ENCODE measurements at places on chromosomes 5 and 9. TPM values are rescaled to one million over a fixed set of nuclear protein-coding genes. Genes with fewer than 3 reads are reported as not detected.

- peaks cover 7% of the 10 kb centered on the region for H3K27me3 ChIP-seq
- H3K27ac ChIP-seq: no peak overlapping the region
- no peak for DNase-seq
- H3K4me3 ChIP-seq: no peak overlapping the region
- H3K4me1 ChIP-seq: peaks cover 32% of the 10 kb centered on the region
- H3K36me3 ChIP-seq: no peaks in the 10 kb centered on the region
These were observed 199.4 kb downstream of the MEF2C start for GRCh38 chr5:88683506-88684135.

- no peaks in the 10 kb centered on the region for H3K27me3 ChIP-seq
- peak overlapping the region; percentile 88 for H3K27ac ChIP-seq
- no peak overlapping the region for H3K4me3 ChIP-seq
- DNase-seq: no peak
- H3K4me1 ChIP-seq: peaks cover 40% of the 10 kb centered on the region
These were observed 16.0 kb upstream of the PHF19 start for GRCh38 chr9:120892748-120893610.

DNA sequence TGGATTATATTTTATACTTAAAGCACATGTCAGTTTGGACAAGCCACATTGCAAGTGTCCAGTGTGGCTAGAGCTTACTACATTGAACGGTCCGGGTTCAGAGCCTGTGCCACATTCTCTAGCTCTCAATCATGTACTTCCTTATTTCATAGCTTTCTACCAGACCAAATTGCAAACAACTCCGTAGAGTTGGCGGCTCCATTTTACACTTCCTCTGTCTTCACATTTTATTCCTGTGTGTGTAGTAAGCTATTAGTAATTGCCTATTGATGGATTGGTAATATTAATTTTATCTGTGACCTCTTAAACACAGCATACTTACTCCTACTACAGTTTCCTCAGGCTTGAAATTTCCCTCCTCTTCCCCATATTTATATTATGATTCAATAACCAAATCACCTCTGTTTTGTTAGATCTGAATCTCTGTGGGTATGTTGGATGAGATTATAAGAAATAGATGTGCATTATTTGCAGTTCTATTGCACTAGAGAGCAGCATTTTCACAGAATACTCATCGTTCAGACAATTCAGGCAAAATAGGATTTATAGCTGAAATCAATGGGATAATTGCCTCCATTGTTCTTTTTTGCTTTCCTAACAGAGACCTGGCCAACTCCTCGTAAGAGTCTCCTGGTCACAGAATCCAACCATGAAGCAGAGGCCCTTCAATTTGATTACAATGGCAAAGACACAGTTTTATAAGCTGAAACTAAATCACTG is 29.0 kb upstream of the C9orf72 start:
- no peak for DNase-seq
- no peak overlapping the region for H3K4me3 ChIP-seq
- no peak overlapping the region for H3K27ac ChIP-seq
- no peaks in the 10 kb centered on the region for H3K27me3 ChIP-seq
- H3K36me3 ChIP-seq: no peaks in the 10 kb centered on the region
- H3K4me1 ChIP-seq: no peaks in the 10 kb centered on the region

GRCh38 chr5:110377361-110377760 is 349.1 kb downstream of the TMEM232 start:
- no peaks in the 10 kb centered on the region for H3K27me3 ChIP-seq
- H3K4me3 ChIP-seq: no peak overlapping the region
- DNase-seq: no peak
- H3K27ac ChIP-seq: no peak overlapping the region
- no peaks in the 10 kb centered on the region for H3K4me1 ChIP-seq
- H3K36me3 ChIP-seq: no peaks in the 10 kb centered on the region

DNA sequence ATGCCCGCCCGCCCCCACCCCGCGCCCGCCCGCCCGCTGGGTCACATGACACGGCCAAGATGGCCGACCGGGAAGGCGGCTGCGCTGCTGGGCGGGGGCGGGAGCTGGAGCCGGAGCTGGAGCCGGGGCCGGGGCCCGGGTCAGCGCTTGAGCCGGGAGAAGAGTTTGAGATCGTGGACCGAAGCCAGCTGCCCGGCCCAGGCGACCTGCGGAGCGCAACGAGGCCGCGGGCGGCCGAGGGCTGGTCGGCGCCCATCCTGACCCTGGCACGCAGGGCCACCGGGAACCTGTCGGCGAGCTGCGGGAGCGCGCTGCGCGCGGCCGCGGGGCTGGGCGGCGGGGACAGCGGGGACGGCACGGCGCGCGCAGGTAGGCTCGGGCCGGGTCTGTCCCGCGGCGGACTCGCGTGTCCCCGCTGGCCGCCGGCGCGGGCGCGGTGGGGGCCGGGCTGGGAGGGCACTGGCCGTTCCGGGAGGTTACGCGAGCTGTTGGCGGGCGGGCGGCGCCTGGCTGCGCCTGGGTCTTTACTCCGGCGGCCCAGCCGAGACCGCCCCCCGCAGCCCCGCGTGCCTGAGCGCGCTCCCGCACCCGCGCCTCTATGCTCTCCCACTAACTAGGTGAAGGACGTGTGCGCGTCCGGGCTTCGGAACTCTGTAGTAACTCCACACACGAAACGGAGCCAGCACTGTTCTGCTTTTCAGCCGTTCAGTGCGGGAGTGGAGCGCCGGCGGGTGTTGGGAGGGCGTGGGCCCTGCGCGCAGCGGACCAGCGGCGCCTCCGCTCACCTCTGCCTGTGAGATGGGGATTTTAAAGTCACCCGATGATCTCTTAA is at the start of gene RUFY1:
RUFY1 (plus strand) TSS at position 44 of the 832 bp plus-strand sequence; CDS start at position 60, 16 bp downstream.
- peaks cover 41% of the 10 kb centered on the region for H3K4me1 ChIP-seq
- no peaks in the 10 kb centered on the region for H3K36me3 ChIP-seq

GRCh38 chr5:79663212-79663611 is 26.4 kb upstream of the CMYA5 start:
- no peaks in the 10 kb centered on the region for H3K27me3 ChIP-seq
- H3K36me3 ChIP-seq: peaks cover 16% of the 10 kb centered on the region
- no peak overlapping the region for H3K4me3 ChIP-seq
- DNase-seq: no peak
- no peak overlapping the region for H3K27ac ChIP-seq

The CXCL14 gene
- 4.0 TPM for total RNA-seq

The ZNF366 gene
- total RNA-seq: 3.1 TPM

DNA sequence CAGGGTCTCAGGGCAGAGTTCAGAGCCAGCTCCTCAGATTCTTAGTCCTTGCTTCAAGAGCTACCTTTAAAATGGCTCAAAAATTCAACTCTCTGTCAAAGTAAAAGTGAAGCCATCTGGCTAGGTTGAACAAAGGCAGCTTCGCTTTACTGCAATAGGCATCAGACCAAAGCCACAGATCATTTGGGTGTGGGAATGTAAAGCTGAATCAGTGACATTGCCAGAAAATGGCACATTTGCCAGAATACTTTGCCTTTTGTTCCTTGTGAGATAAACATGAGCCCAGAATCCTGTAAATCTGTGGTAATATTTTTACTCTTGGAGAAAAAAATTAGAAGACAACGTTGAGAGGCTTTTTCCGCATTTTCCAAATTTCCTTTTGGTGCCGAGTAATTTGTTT is 210.5 kb downstream of the PALM2AKAP2 start:
- H3K4me1 ChIP-seq: peaks cover 10% of the 10 kb centered on the region
- H3K4me3 ChIP-seq: no peak overlapping the region
- no peak for DNase-seq
- no peak overlapping the region for H3K27ac ChIP-seq
- H3K36me3 ChIP-seq: no peaks in the 10 kb centered on the region

The KIF20A gene
- total RNA-seq: 1.1 TPM

- no peak overlapping the region for H3K27ac ChIP-seq
- DNase-seq: no peak
- H3K4me3 ChIP-seq: no peak overlapping the region
- peaks cover 43% of the 10 kb centered on the region for H3K27me3 ChIP-seq
- no peaks in the 10 kb centered on the region for H3K36me3 ChIP-seq
- H3K4me1 ChIP-seq: no peaks in the 10 kb centered on the region
These were observed 91.3 kb upstream of the ADAMTS2 start for GRCh38 chr5:179436321-179437122.
